HFFc6 (cell line): ENCODE measurements at places on chromosomes 12 and 14. TPM values are rescaled to one million over a fixed set of nuclear protein-coding genes. Genes with fewer than 3 reads are reported as not detected.

CFAP73 gene
- 0.17 TPM in 1 of 2 replicates, not detected in the other for total RNA-seq

GRCh38 chr14:48537600-48537999, 862.2 kb upstream of the MDGA2 start:
- no peak for DNase-seq

TAPBPL gene
- total RNA-seq: 3.7 to 6.4 TPM (median 5.5 TPM) in 3 replicates

DPPA3 gene
- total RNA-seq: not detected in 3 replicates

- no peak for DNase-seq
Observed at GRCh38 chr12:52257074-52257551, 17.3 kb upstream of the KRT86 start.

- no peak for DNase-seq
Observed at GRCh38 chr14:104087505-104087904, 2.0 kb downstream of the ASPG start.

- DNase-seq: no peak
Observed at GRCh38 chr12:46296822-46297221, 28.0 kb upstream of the SLC38A1 start.

RPL10L gene
- total RNA-seq: not detected in 3 replicates

DNA sequence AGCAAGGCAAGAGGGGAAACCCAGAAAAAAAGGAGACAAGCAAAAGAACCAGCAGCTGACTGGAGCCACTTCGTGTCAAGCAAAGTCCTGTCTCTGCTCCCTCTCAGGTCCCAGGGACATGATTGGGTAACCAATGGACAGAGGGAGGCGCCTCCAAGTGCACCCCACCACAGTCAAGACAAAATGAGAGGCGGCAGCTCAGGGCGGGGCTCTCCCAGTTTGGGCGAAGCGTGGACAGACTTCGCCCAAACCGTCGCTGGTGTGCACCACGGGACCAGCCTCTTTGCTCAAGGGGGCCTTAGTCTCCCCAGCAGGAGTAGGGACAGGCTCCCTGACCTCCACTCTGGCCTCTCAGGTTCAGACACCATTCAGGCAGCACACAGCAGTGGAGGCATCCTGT, 1.5 kb upstream of the BEGAIN start:
- no peak for DNase-seq

DNA sequence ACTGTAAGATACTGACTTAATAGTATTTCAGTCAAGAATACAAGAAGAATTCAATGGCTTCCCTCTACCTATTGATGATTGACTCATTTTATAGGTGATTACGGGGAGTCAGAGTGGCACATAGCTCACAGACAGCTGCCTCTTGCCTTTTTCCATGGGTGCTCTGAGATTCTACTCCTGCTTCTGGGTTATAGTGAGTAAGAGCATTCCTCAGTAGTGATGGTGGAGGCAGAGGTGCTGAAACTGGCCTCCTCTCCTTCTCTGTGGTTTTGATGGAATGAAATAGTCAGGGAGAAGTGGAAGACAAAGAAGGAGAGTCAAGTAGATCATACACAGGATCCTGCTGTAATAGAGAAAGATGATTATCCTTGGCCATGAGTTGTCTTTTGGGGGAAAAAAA, 438.2 kb upstream of the FAR2 start:
- peak; percentile 65 for DNase-seq

FGD4 gene
- total RNA-seq: 2.3 to 5.0 TPM (median 2.6 TPM) in 3 replicates

DNA sequence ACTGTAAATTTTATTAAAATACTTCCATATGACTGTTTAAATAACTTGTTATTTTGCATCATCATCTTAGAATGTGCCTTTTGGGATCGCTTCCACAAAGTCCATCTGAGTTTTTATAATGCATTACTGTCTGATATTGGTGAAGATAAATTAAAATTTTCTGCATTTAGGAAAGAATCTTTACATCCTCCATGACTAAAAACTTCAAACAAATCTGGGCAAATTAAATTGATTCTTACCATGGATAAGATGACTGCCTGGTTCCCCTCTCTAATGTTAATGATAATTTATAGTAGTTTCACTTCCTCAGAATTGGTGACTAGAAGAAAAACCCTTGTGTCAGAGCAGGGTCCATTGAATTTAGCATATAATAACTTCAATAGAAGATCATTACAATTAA, 94.7 kb upstream of the SLC38A4 start:
- DNase-seq: no peak

KRT85 gene
- not detected in 3 replicates for total RNA-seq
